Left colon (tissue), 2 donors: ENCODE measurements at places on chromosomes 16 and 17. TPM values are rescaled to one million over a fixed set of nuclear protein-coding genes. Genes with fewer than 3 reads are reported as not detected.

DNA sequence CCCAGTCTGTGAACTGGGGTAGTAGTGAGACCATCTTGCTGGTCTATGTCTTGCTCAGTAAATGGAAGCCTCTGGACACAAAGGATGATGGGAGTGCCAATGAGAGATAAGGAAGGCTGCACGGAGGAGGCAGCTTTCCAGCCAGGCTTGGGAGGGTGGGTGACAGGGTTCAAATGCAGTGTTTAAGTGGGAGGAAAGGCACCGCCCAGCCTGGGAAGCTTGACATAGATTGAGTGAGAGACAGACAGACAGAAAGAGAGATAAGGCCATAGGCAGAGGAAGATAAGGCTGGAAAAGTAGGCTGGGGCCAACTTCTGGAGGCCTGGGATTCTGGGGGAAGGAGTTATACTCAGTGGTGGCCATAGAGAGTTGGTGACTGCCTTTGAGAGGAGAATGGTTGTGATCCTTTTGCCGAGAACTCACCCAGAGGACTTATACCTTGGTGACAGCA is 7.2 kb upstream of the COL1A1 start:
- DNase-seq: no peak

MYH13 gene
- not detected for total RNA-seq

DNA sequence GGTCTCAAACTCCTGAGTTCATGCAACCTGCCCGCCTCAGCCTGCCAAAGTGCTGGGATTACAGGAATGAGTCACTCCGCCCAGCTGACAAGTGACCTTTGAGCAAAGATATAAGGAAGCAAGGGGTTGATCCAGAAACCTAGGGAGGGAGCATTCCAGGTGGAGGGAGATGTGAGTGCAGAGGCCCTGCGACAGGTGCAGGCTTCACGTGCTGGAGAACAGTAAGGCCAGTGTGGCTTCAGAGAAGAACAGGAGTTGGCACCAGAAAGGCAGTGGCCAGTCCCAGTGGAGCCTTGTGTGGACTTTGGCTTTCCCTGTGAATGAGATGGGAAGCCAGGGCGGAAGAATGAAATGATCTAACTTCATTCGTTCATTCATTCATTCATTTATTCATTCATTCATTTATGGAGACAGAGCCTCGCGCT is 73.6 kb upstream of the HAS3 start:
- DNase-seq: peak; percentile 91

KRTAP3-2 gene
- not detected for total RNA-seq

SKAP1 gene
- 2.5 TPM for total RNA-seq

DNA sequence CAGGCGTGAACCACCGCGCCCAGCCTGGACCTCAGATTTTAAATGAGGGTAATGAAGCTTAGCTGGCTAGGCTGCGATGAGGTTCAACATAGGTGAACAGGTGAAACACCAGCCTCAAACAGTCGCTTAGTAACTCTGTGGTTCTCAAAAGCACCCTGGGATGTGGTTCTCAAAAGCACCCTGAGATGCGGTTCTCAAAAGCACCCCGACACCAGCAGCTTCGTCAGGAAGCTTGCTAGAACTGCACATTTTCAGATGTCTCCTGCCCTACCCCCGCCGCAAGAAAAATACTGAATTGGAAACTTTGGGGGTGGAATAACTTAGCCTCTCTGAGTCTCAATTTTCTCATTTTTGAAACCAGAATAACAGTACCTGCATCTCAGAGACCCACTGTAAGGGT is 86.7 kb upstream of the XYLT1 start:
- DNase-seq: no peak

DNA sequence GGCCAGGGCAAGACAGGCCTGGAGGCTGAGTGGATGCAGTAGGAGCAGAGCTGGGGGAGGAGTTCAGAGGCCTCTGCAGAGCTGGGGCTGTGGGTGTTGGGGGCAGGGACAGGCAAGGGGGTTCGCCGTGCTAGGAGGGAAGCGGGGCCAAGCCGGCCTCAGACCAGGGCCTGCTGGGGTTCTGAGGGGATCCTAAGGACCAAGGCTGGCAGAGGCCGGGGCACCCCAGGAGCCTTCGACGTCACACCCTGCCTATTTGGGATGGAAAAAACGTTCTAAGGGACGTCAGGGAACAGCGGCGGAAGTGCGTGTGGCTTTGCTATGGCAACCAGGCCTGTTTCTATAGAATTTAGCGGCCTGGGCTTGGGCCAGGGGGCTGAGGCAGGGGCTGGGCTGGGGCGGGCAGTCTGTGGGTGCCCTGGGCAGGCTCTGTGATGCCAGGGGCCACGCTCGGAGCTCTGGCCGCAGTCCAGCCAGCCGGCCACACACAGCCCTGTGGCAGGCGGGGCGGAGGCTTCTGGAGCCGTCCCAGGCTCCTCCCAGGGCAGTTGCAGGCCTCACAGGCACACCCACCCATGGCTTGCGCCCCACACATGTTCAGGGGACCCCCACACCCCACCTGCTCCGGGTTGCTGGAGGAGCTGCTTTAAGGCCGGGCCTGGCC is 3.7 kb downstream of the TRAF7 start:
- DNase-seq: peak; percentile 74

DNA sequence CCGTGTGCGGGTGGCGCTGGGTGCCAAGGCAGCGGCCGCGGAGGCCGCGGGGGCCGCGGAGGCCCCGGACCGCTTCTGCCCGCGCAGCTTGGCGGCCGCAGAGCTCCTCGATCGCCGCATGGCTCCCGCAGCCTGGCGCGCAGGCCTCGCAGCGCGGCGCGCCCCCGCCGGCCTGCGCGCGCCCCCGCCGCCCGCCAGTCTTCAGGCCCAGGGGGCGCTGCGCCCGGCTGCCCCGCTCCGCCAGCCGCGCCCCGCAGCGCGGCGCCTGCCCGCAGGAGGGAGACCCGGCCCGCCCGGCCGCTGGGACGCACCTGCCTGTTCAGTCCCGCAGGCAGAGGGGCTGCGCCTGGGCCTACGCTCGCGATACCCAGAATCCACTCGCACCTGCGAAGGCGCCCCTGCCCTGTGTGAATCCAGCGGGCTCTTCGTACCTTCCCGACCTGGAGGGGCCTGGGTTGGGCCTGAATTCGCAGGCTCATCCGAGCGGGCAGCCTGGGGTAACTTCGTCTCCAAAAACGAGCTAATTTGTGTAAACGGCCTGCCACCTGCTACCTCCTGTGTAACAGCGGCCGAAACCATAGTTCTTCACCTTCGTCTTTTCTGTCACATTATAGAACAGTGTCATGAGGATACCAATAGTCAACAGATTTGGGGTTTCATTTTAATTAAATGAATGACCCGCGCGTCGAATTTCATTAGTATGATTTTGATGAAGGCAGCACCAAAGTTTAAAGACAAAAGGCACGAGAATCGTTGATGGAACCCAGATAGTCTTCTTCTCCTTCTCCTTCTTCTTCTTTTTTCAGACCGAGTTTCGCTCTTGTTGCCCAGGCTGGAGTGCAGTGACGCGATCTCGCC is at the start of gene CENPV:
TSS of gene CENPV (minus strand) at position 153 of the 858 bp plus-strand sequence. CDS start at position 120, 33 bp downstream.
- DNase-seq: peak; percentile 75
